ENCODE measurements at places on chromosomes 13 and 19.

GRCh38 chr19:7858109-7858770 is 15.9 kb downstream of the PRR36 start:
- no peak for DNase-seq

- no peak for DNase-seq
These were observed 705.6 kb upstream of the MIR17HG start for GRCh38 chr13:90641884-90642283.

- no peak for DNase-seq
These were observed 123.4 kb upstream of the MCF2L start for GRCh38 chr13:112845511-112846144.

GRCh38 chr19:39307046-39307821 is 11.0 kb downstream of the IFNL1 start:
- DNase-seq, result no peak

GRCh38 chr13:97387485-97387839 is 46.5 kb upstream of the RAP2A start:
- no peak for DNase-seq

DNA sequence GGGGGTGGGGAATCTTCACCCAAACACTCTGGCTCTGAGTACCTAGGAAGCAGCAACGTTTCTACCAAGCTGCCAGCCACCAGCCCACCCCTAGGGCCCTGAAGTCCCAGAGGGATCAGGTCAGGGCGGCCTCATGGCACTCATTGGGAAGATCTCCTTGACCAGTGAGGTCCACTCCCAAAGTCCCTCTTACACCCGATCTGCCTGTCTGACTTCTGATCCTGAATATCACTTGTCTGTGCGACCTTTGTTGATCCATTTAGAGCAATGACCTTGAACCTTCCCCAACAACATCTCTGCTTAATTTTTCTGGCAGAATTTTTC is 2.1 kb upstream of the GNA15 start:
- DNase-seq, result no peak

DNA sequence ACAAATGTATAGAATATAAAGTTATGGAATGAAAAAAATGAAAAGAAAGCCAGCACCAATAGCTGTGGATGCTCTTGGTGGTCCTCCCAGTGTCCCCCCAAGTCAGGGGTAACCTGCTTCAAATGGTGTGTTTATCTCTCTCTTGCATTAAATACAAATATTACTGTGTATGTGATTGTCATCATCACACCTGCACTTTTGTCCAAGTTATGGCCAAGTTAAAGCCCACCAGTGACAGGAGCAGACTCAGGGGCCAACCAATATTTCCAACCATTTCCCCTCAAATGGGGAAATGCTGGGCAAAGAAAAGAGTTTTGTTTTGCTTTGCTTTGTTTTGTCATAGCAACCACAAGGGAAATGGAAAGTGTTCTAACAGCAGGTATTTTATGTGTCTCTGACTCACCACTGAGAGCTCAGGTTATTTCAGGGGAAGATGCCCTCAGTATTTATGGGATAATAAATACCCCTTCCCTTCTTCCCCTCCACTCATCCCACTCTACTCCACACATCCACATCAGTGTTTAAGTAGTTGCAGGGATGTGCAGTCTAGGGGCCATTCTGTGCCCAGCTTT is 133.6 kb downstream of the COL4A1 start:
- no peak for DNase-seq

- DNase-seq, result peak; percentile 79
These were observed 67.7 kb downstream of the ALOX5AP start for GRCh38 chr13:30802953-30803478.

Measured in T-helper 1 cell (primary cell).